Mesenteric fat pad (tissue), 1 donor: ENCODE measurements at places on chromosomes 6 and 20.
A peak's percentile ranks its signal among the peaks of the same experiment; 100 is the strongest.

DNA sequence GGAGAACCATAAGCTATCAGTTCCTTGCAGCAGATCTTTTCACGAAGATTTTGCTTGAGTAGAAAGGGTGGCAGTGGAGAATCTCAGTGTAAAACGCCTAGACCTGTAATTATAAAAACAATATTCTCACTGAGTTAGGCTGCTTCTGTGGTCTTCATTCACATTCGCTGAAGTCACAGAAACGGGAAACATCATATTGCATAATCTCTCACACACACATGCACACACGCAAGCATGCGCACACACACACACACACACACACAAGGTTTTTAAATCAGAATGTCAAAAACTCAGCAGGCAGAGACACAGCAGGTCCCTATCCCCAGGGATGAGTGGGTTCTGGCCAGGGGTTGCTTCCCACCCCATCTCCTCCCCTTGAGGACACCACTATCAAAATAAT, 175.5 kb downstream of the ATXN1 start:
- DNase-seq: no peak

GRCh38 chr6:79864001-79864400, 83.4 kb downstream of the ELOVL4 start:
- no peak for DNase-seq

DNA sequence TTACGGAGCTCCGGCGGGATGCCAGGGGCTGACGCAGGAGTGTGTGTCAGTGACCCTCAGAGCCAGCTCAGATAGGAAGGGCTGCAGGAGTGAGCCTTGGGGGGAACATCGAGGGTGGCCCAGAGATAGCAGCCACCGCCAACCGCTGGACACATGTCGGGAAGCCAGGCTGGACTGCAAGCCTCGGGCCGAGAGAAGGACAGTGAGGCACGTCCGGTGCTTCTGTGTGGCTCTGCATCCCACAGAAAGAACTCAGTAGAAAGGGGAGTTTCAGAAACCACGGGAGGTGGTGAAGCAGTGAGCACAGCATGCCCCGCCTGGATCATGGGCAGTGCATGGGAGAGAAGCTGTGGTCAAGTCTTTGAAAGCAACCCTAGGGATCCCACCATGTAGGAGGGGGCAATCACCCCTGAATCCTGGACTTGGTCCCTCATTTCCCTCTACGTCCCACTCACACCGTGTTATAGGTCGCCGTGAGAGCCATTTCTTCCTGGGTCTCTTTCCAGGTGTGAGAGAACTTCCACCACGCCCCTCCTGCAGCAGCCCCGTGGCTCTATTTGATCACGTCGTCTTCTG, 383.7 kb upstream of the CDH4 start:
- DNase-seq: no peak

- DNase-seq: no peak
These were observed 255.6 kb downstream of the PREX1 start for GRCh38 chr20:48571949-48572847.

- peak; percentile 45 for DNase-seq
These were observed 26.7 kb downstream of the RBCK1 start for GRCh38 chr20:434661-435419.

- DNase-seq: no peak
These were observed 25.7 kb downstream of the CFAP61 start for GRCh38 chr20:20078041-20078440.

DNA sequence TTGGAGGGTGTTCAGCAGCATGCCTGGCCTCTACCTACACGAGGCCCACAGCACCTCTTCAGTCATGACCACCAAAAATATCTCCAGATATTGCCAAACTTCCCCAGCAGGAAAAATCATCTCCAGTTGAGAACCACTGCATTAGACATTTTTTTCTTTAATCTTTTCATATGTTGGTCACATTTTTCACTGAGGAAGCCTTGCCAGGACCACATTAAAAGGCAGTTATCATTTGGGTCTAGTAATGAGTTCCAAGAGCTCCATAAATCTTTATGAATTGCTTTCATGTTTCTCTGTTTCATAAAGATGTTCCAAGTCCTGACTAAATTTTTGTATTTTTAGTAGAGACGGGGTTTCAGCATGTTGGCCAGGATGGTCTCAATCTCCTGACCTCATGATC, 28.8 kb downstream of the MTRES1 start:
- no peak for DNase-seq

DNA sequence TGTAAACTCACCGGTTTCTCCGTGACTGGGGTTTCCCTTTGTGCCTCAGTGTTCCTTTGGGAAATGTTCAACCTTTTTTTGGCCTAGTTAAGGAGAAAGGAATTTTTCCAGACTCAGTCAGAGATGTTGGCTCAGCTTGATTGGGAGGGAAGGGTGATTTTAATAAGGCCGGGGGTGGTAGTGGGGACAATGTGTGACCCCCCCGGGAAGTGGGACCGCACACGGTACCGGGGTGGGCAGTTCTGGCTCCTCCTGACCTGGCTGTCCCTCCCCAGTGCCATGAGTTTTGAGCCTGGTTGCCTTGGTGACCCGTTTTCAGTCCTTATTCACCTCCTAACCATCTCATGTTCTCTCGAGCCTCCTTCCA, 132.7 kb downstream of the SNX5 start:
- no peak for DNase-seq

- DNase-seq: no peak
These were observed 273.4 kb downstream of the MEI4 start for GRCh38 chr6:77926198-77926751.

DNA sequence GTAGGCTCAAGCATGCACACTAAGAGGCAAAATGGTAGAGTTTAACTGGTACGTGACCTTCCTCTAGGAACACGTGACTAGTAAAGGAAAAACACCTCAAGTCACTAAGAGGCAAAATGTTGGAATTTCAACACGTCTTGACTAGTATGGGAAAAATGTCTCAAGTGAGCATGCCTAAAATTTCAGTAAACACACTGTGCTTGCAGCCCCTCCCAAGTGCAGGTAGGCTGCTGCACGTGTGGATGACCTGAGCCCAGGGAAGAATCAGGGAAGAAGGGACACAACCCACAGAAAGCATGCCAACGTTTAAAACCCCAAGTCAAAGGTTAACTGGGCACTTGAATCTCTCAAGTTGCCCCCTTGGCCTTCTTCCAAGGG, 162.2 kb downstream of the TENT5A start:
- no peak for DNase-seq

GRCh38 chr6:141164042-141164743, 968.5 kb upstream of the GJE1 start:
- DNase-seq: no peak

DNA sequence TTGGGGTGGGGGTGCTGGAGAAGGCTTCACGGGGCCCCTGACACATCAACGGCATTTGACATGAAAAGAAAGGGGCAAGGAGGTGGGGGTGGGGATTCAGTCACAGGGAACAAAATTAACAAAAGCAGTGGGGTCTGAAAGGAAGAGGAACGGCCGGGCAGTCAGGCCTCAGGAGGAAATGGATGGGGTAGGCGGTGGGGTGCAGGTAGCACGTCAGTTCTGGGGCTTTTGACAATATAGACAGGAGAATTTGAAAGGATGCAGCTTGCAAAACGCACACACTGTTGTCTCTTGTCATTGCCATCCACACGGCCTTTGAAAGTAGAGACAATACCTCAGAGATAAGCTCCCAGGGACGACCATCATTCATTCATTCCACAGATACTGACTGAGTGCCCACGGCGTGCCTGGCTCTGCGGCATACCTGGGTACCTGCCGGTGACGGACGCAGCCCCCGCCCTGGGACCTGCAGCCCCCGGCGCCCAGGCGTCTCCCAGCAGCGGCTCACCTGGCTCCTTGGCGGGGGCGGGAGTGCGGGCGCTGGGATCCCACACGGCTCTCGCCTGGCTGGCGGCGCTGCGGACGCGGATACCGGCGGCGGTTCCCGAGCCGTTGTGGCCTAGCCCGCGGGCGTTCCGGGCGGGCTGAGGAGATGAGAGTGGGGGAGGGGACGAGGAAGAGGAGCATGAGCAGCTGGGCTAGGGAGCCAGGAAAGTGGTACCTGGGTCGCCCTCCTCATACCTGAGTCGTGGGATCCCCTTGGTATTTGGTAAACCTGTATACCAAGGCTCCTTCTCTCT, at the start of gene SLC26A8:
TSS of gene SLC26A8 (minus strand) at position 646 of the 800 bp plus-strand sequence. CDS start 4,934 bp downstream, outside the sequence.
- DNase-seq: no peak

DNA sequence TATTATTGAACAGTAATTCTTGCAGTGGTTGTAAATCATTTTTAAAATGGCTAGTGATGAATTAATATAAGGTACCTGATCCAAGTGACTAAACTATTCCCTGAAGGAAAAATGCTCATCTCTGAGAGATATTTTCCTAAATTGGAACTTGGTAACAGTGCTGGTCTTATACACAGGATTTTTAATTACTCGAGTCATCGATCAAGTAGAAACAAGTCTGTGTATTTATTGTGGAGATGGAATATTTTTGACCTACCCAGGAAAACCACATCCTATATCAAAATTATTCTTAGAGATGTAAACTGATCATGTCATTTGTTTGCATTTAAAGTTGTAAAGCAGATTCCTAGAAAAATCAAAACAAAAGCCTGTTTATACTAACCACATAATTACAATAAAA, 166.9 kb downstream of the MOXD1 start:
- DNase-seq: no peak

DNA sequence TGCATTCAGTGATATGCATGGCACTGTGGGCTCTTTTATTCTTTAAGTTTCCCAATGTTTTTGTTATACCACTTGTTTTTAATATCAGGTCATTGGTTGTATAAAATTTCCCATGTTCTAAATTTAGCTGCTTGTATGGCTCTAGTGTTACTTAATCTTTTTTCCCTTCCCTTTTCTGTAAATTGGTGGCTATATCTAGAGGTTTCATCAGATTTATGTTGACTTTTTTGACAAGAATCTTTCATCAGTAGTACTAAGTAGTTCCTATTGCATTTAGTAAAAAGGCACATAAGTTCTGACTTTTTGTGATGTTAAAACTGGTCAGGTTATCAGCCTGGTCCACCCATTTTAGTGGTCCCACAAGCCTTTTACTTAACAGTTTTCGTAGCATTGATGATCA, 51.1 kb downstream of the MMS22L start:
- DNase-seq: no peak

GRCh38 chr6:29964518-29964886, 22.2 kb downstream of the HLA-A start:
- no peak for DNase-seq

- no peak for DNase-seq
These were observed 72.5 kb upstream of the MYLIP start for GRCh38 chr6:16056263-16056870.

DNA sequence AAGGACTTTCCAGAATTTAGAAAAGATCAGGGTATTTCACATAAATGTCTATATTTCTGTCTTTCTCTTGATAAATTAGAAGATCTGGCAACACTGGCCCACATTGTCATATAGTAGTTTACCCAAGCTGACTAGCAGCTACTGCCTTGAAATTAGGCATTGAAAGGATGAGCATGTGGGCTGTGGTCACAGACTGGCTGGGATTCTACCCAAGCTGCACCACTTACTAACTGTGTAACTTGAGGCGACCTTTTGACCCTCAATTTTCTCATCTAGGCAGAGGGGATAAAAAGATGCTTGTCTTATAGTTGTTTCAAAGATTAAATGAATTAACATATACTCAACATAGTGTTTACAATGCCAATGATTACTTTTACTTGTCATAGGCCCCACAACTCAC, 152.7 kb upstream of the BMP2 start:
- DNase-seq: no peak

DNA sequence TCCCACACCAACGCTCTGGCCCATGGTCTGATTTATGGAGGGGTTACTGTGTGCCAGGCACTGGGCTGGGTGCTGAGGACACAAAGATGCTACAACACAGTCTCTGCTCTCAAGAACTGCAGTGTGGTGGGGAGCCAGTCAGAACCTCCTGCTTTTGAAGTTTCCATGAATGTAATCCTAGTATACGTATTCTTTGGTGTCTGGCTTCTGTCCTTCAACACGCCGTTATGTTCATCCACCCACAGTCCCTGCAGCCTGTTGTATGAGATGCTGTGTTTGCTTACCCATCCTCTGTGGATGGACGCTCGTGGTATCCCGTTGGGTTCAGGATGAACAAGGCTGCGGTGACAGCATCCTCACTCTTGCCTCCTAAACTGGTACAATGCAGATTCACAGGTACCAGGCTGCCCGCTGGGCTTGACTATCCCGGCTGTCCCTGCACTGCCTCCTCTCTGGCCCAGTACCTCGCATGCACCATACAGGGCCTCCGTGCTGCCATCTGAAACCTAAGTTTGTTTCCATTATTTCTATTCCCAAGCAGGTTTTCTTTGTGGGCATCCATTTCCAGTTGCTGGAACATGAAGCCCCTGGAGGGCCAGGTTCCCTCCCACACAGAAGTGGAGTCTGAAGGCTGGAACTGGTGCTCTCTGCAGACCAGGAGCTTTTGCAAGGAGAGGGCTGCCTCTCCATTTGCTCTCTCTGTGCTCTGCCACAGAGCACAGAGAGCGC, 364.5 kb downstream of the ZFAND3 start:
- peak; percentile 74 for DNase-seq

DNA sequence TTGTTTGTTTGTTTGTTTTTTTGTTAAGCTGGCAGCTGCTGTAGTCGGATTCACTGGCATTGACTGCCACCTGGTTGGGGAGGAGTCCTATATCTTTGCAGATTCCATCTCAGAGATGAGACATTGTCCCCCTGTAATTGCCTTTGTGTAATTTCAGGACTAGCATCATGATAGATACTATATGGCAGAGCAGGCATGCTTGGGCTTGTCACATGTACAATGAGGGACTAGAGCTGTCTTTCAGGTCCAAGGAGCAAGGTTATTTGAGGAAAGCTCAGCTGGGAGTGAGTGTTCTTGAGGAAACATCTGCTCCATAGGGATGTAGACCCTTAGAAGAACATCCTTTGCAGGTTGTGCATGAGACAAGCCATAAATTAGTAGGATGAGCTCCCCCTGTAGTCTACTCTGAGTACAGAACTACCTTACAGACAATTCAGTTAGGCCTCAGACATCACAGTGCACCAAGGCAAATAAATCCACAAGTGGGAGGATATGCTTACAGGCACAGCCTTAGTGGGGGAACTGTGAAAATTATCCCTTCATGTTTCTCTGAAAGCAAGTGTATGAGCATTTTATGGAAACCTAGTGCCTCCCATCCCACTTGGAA, 62.1 kb downstream of the BMP2 start:
- DNase-seq: no peak

DNA sequence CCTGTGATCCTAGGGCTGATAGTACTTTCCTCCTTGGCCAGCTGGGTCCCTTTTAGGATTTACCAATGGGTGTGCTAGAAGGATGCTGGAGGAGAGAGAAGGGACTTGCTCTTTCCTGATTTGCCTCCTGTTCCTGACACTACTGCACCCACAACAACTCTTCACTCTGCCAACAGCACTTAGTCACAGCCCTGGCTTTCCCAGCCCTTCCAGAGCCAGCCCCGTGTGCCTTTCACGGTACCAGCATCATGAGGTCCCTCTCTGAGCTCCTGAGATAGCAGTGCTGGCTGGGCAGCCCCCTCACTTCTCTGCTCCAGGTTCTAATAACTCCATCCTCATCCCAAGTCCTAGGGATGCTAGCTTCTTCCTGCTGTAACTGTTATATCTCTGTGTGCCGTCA, 80.9 kb downstream of the DNAH8 start:
- no peak for DNase-seq

GRCh38 chr6:104699593-104700329, 160.0 kb downstream of the HACE1 start:
- DNase-seq: no peak

GRCh38 chr6:88669475-88669874, 293.9 kb downstream of the RNGTT start:
- no peak for DNase-seq

GRCh38 chr6:122694075-122694474, 83.9 kb downstream of the PKIB start:
- DNase-seq: no peak

GRCh38 chr6:142903812-142904211, 41.2 kb downstream of the HIVEP2 start:
- no peak for DNase-seq
